Stimulated activated CD4-positive, alpha-beta T cell treated with anti-CD3 and anti-CD28 coated beads, Interleukin-1b, Interleukin-23, amount 100 ng/mL, for 48 hours (primary cell): ENCODE measurements at places on chromosomes 16 and 17.

- DNase-seq, result no peak
Observed at GRCh38 chr16:53152329-53152728, 97.5 kb downstream of the CHD9 start.

GRCh38 chr16:19348578-19349315 lies 63.2 kb downstream of the CLEC19A start:
- no peak for DNase-seq

GRCh38 chr17:17836818-17837379 lies at the start of gene SREBF1:
SREBF1 (minus strand) TSS chr17:17836986; CDS start chr17:17836817, 169 bp downstream.
- peak; percentile 71 for DNase-seq

- no peak for DNase-seq
Observed at GRCh38 chr17:29078183-29079045, 35.5 kb downstream of the PIPOX start.
